HT1080 (cell line): ENCODE measurements at places on chromosomes 7 and 10.

- no peak for DNase-seq
Observed at GRCh38 chr7:157076466-157076865, 62.3 kb upstream of the UBE3C start.

- DNase-seq: no peak
Observed at GRCh38 chr10:28684986-28685580, 7.8 kb downstream of the BAMBI start.

DNA sequence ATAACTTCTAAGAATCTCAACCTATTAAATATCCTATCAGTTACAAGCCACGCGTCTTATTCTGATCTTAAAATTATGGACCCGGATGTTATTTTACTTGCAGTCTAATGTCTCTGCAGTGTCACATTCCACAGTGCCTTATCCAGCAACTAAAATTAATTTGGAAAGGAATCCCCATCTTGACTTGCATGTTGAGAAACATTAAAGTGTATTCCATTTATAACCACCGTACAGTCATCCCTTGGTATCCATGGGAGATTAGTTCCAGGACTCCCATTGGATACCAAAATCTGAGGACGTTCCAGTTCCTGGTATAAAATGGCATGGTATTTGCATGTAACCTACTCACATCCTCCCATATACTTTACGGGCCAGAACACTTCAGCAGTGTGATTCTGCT is 194.7 kb downstream of the ARHGAP21 start:
- DNase-seq: no peak

- no peak for DNase-seq
Observed at GRCh38 chr10:71472912-71473311, 76.2 kb downstream of the CDH23 start.

GRCh38 chr10:122240401-122240800 is 30.7 kb upstream of the BTBD16 start:
- no peak for DNase-seq

DNA sequence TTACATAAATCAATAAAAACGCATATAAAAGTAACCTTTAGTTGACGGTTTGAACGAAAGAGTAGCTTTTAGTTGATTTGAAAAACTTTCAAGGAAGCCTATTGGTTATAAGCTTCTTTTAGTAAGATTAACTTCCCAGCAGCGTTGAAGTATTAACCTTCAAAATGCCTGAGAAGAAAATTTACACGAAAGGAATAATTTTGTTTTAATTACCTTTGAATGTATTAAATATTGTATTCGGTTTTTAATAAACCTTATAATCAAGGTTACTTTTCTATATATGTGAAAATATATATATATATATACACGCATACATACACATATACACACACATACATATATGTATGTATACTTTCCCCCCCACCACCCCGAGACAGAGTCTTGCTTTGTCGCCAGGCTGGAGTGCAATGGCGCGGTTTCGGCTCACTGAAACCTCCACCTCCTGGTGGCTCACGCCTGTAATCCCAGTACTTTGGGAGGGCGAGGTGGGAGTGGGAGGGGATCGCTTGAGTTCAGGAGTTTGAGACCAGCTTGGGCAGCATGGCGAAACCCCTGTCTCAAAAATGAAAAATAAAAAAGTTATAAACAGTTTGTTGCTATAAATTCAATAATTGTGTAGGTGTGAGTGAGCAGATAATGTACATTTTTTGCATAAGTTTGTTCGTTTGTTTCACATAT is 57.6 kb upstream of the EZH2 start:
- peak; percentile 72 for DNase-seq
